ENCODE measurements at places on chromosomes 4 and X.
A peak's percentile ranks its signal among the peaks of the same experiment; 100 is the strongest.

DNA sequence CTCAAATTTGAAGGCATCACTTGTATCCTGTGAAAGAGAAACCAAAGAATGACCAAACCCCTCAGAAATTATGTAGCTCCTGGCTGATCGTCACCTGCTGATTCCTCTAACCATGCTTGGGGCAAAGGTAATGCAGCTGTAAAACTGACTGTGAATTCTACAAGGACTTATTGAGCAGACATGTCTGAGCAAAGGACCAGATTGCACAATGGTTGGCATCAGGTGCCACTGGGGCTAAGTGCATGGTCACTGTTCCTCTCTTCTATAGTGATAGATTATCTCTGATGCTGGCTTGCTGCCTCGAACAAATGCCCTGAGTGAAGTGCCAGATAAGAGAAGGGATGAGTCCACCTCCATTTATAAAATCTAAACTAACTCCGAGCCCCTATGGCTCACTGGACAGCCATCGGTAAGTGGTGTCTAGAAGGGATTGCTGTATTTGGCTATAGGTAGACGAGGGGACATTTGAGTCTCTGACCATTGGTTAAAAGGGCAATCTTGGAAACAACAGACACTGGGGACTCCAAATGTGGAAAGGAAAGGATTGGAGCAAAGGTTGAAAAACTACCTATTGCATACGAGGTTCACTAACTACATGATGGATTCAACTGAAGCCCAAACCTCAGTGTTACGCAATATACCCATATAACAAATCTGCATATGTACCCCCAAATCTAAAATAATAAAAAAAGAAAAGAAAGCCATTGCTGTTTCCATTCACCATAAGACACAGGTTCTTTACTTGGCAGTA is 110.7 kb upstream of the IGSF1 start:
- no peak for DNase-seq

GRCh38 chrX:24498181-24498580 is 33.1 kb downstream of the PDK3 start:
- no peak for DNase-seq

DNA sequence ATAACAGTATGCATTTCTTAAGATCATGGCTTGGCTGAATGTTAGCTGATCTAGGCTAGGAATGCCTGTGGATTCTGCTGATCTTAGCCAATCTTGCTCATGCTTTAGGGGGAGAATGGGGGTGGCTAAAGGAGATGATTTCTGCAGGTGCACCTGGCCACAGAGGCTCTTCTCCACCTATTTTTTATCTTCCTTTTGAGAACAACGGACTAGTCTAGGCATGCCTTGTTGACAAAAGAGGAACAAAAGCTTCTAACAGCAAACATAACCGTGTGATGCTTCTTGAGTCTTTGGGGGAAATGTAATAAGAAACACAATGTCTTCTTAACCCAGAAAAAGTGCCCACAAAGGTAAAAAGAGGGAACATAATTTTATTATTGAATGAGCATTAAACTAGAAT is 743.5 kb downstream of the ARAP2 start:
- no peak for DNase-seq

DNA sequence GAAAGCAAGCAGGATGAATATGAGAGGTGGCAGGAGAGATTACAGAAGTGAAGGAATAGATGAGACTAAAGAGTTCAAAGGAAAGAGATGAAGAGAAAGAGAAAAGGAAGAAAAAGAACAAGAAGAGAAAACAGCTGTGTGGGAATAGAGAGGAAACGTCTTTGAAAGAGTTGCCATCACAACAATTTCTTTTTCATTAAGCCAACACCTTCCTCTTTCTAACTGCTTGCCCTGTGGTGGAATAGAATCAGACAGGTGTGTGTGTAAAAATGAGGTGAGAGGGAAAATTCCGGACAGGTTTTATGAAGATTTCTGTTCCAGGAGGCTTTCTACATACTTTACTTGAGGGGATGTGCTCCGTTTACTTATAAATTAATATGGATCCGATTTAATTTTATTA is 28.8 kb downstream of the DTHD1 start:
- DNase-seq = no peak

DNA sequence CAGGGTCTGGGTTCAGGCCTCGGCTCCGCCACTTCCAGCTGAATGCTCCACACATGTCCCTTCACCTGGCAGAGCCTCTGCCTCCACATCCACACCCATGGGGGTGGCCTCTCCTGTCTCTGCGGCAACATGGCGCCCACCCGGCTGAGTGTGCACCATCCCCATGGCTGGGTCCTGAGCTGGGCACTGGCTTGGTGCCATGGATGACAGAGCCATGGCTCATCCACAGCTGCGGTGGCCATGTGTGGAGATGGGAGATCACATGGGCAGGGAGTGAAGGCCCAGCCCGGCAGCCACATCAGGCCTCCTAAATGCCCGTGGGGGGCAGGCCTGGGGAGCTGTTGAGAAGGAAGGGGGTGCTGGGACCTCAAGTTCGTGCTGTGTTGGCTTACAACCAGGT is 213.7 kb downstream of the AFAP1 start:
- DNase-seq = no peak

DNA sequence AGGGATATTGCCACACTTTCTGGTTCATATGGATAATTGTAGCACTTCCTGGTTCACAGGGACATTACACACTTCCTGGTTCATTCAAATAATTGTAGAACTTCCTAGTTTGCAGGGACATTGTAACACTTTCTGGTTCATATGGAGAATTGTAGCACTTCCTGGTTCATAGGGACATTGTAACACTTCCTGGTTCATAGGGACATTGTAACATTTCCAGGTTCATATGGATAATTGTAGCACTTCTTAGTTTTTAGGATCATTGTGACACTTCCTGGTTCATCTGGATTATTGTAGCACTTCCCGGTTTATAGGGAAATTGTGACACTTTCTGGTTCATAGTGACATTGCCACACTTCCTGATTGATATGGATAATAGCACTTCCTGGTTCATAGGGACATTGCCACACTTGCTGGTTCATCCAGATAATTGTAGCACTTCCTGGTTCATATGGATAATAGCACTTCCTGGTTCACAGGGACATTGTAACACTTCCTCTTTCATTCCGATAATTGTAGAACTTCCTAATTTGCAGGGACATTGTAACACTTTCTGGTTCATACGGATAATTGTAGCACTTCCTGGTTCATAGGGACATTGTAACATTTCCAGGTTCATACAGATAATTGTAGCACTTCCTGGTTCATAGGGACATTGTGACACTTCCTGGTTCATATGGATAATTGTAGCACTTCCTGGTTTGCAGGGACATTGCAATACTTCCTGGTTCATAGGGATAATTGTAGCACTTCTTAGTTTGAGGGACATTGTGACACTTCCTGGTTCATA is 59.2 kb upstream of the CD99 start:
- DNase-seq = no peak

DNA sequence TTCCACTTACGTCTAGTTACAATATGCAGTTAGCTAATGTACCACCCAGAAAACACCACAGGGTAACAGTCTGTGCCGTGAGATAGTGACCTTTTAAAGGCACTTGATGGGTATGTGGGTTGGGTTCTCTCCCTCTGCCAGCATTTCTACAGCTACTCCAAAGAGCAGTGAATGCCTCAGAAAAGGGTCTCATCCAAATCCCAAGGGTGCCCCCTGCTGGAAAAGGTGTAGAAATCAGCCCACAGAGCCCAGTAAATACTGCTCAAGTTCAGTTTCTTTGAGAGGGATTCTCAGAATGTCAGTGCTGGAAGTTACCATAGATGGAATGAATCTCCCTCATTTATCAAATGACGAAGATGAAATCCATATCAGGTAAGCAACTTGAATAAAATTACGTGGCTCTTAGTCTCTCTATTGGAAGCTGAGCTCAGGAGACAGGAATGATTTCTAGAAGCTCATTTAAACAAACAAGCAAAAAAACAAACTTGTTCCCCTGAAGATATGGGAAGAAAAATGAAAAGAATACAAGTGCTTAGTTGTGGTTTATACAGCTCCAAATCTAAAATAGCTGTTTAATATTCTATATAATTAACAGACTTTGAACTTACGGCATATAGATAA is 9.5 kb downstream of the RNF175 start:
- peak; percentile 59 for DNase-seq

- no peak for DNase-seq
Observed at GRCh38 chrX:42128020-42128419, 204.7 kb upstream of the CASK start.

- DNase-seq = no peak
Observed at GRCh38 chr4:156391325-156391653, 437.6 kb upstream of the CTSO start.

- DNase-seq = no peak
Observed at GRCh38 chrX:133994576-133994975, 9.2 kb upstream of the GPC3 start.
